ENCODE measurements at places on chromosomes 16 and 17.

- DNase-seq = no peak
These were observed 542.0 kb downstream of the WWOX start for GRCh38 chr16:78641433-78641832.

DNA sequence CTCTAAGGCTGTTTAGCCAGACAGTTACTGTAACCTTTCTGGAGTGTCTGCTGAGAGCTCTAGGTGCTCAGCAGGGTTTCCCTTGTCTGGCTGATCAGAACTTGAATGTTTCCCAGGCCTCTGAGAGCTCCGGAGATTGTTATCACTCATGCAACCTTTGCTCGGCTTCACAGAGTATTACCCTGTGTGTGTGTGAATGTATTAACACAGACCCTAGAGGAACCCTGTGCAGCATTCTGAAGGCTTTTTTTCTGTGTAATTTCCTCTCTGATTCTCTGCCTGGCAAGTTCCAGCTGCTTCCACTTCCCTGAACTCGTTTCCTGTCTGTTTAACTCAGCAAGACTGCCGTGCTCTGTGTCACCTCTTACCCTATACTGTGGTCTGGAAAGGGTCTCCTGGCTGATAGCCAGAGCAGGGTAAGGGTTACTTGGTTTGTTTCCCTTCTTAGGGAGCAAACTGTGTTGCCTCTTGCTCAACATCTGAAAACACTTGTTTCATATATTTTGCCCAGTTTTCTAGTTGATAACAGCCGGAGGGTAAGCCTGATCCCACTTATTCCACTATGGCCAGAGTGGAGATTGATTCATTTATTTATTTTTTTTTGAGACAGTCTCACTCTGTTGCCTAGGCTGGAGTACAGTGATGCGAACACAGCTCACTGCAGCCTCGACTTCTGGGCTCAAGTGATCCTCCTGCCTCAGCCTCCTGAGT lies 21.7 kb downstream of the PRMT7 start:
- DNase-seq = no peak

GRCh38 chr16:87965417-87965816 lies 14.2 kb downstream of the BANP start:
- DNase-seq = no peak

DNA sequence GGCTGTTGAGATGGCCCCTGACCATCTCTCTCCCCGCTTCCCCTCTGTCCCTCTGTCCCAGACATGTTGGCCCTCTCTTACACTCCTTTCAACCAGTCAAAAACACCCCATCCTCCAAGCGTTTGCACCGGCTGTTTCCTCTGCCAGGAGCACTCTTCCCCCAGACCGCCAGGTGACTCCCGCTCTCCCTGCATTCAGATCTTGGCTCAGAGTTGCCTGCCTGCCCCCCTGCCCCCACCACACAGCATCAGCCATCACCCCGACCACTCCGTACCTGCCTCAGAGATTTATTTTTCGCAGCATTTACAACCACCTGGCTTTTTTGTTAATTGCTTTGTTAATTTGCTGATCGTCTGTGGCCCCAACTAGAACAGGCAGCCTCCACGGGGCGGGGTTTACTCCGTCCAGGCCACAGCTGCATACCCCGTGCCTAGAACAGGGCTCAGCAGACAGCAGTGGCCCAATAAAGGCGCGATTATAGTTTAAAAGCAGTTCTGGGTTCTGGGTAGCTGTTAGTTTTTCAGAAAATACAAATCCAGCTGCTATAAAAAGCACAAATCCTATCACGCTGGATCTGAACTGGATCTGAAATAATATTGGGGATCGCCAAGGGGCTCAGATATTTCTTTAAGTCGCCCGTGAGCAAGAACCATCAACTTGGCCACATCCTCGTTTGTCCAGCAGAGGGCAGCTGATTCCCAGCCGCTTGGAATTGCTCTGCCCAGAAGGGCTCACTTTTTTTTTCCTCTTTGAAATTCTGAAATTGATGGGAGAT lies 173.6 kb downstream of the IRF8 start:
- no peak for DNase-seq

GRCh38 chr17:80277751-80278671 lies 17.4 kb downstream of the RNF213 start:
- DNase-seq = no peak

- no peak for DNase-seq
These were observed 48.5 kb upstream of the ZCCHC14 start for GRCh38 chr16:87541147-87541871.

GRCh38 chr17:45040459-45040858 lies 11.0 kb downstream of the DCAKD start:
- no peak for DNase-seq

- no peak for DNase-seq
These were observed 4.4 kb downstream of the FLII start for GRCh38 chr17:18253947-18254821.

GRCh38 chr16:28112908-28113307 lies 49.4 kb upstream of the GSG1L start:
- DNase-seq = no peak

- DNase-seq = no peak
These were observed 198.1 kb downstream of the ENGASE start for GRCh38 chr17:79272666-79273219.

- no peak for DNase-seq
These were observed 21.3 kb upstream of the NAGS start for GRCh38 chr17:43983196-43983514.

GRCh38 chr16:9302072-9302471 lies 210.6 kb downstream of the HAPSTR1 start:
- DNase-seq = no peak

DNA sequence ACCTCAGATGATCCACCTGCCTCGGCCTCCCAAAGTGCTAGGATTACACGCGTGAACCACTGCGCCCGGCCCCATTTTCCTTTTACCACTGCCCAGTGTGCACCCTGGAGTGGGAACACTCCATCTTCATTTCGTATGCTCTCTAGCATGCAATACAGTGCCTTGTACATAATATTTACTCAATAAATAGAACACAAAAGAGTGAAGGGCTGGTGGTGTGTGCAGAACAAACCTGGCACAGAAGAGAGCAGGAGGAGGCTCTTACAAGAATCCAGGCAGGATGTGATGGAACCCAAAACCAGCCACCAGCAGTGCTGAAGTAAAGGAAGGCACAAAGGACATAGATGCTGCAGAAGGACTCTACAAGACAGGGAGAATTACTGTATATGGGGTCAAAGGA lies 7.3 kb downstream of the KRT37 start:
- DNase-seq = no peak

DNA sequence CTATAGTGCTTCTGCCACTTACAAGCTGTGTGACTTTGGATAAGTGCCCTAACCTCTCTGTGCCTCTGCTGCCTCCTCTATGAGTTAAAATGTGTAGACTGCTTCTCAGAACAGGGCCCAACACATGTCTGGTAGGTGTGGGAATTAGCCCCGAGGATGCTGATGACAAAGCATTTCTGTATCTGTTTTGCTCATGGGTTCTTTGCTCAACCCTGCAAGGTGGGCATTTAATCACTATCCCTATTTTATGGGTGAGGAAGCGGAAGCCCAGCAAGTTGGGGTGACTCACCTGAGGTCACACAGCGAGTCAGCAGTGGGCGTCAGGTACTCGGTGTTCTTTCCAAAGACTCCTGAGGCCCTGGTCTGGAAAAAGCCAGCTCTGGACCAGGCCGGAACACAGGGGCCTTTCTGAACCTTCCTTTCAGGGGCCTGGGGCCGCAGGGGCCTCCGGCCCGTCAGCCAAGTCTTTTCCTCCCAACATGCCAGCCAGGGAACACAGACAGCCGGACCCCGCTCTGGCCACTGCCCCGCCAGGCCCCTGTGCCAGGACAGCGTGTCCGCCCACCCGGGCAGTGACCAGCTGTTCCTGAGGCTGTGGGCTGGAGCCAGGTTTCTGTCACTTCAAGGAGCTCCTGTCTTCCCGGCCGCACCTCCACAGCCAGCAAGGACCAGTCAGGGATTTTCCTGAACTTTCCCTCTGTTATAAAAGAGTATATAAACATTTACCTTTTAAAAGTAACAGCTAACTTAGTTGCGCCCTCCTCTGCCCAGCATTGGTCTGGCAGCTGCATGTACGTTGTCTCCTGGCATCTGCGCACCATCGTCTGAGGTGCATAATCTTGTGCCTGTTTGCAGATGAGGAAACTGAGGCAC lies 62.5 kb downstream of the SREBF1 start:
- DNase-seq = no peak

DNA sequence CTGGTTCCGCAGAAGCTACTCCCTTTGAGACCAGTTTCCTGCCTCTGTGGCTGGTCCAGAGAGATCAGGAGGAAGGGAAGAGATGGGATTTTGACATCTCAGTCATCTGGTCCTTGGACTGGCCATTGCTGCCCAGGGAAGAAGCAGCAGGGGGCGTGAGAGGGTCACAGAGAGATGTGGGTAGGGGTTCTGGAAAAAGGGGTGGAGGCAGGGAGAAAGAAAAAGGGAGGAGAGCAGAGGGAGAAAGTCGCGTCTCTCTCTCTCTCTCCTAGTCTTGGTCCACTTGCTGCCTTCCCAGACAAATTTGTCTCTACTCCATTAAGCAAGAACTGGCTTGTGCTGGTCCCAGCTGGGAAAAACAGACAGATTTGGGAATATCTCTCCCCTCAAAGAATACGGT lies 4.4 kb downstream of the SHBG start:
- DNase-seq = no peak

DNA sequence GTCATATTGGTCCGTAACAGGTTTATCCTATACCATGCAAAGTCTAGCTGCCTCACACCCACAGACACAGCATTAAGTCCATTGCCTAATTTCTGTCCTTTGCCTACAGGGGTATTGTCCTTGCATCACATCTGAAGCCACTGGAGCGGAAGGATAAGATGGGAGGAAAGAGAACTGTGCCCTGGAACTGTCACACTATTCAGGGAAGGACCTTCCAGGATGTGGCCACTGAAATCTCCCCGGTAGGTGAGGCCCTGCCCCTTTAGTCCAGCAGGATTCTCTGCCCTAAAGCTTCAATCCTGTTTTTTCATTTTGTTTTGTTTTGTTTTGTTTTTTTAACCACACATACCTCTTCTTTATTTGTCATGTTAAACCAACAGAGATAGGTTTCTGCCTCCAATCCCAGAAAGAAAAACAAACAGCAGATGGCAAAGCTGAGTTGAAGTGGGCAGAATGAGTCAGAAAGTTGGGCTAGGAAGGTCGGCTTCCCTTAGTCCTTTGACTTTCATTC lies 2.2 kb upstream of the EFTUD2 start:
- DNase-seq = no peak

- no peak for DNase-seq
These were observed 38.2 kb downstream of the TK2 start for GRCh38 chr16:66511602-66512271.

GRCh38 chr17:863880-864279 lies 81.7 kb downstream of the MRM3 start:
- no peak for DNase-seq

GRCh38 chr17:16428098-16428882 lies 12.9 kb downstream of the TRPV2 start:
- DNase-seq = peak; percentile 47

GRCh38 chr17:3827124-3827773 lies 18.8 kb downstream of the NCBP3 start:
- DNase-seq = peak; percentile 81

DNA sequence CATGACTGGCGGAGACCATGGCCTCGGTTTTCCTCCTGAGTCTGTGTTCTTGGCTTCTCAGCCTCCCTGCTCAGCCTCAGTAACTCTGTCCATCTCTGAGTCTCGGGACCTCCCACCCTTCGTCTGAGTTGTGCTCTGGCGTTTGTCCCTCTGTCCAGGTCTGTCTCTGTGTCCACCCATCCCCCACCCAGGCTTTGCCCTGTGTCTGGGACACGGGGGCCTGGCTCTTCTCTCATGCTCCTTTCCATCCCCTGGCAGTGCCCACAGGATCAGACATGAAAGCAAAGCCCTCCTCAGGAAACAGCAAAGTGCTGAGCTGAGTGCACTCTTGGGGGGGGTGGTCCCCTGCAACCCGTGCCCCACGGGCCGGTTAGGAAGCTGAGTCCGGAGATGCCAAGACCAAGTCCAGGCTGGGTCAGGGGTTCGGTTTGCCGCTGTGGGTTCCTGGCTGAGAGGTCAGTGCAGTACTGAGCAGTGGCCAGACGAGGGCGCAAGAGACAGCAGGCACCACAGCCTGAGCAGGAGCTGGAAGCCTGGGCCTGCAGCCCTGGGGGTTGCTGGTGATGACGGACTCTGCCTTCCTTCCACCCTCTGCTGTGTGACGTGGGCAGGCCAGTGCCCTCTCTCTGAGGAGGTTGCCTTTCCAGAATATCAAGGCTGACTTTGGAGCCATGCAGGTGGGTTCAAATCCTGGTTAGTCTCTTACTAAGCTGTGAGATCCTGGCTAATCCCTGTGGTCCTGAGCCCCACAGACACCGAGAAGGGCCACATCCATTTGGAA lies 2.5 kb downstream of the P2RX1 start:
- DNase-seq = peak; percentile 79

DNA sequence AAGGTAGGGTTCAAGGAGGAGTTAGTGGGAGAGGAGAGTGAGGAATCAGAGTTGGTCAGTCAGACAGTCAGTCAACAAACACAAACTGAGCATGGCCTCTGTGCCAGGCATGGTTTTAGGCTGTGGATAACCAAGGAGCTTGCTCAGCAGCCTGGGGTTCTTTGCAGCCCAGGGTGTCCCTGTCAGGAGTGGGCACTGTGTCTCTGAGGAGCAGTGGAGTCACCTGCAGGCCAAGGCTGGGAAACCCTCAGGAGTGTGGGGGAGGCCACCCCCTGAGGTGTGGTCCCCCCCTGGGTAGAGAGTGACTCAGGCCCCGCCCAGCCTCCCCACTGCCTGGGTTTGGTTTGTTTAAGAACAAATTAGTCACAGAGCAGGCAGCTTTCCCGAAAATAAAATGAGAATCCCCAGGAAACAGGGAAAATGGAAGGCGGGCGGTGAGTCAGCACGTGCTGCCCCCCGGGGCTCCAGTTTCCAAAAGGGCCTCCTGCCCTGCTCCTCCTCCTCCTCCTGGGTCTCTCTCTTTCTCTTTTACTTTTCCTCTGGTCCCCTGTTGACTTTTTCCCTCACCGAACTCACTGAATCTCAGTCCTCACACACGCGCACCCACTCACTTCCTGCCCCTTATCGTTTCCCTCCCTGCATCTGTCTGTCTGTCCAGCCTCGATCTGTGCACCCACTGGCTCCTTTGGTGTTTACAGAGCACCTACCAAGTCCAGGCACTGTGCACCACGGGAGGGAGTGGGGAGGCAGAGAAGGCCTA lies 44.3 kb downstream of the SOCS3 start:
- DNase-seq = peak; percentile 72

DNA sequence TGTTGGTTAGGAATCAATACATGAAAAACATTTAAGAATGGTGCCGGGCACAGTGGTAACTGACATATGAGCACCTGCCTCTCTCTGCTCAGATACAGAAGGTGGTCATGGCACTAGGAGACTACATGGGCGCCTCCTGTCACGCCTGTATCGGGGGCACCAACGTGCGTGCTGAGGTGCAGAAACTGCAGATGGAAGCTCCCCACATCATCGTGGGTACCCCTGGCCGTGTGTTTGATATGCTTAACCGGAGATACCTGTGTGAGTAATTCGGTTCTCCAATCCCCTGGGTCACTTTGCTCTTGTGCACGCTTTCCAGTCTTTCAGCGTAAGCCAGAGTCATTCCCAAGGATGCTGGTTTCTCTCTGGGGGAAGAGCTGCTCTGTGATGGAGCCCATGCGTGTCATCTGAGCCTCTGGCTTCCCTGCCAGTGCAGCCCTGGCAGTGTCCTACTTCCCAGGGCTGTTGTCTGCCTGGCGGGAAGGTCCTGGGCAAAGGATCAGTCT lies 3.0 kb upstream of the CD68 start:
- DNase-seq = no peak

Measured in activated CD4-positive, alpha-beta T cell treated with anti-CD3 and anti-CD28 coated beads for 4 hours (primary cell).